Endothelial cell of umbilical vein (primary cell): ENCODE measurements at places on chromosomes 7 and 10. TPM values are rescaled to one million over a fixed set of nuclear protein-coding genes. Genes with fewer than 3 reads are reported as not detected.
A peak's percentile ranks its signal among the peaks of the same experiment; 100 is the strongest.

GRCh38 chr7:82284936-82285519 is 158.5 kb downstream of the CACNA2D1 start:
- H3K4me3 ChIP-seq: no peak overlapping the region
- no peak overlapping the region for H3K27ac ChIP-seq
- H3K4me1 ChIP-seq: peaks cover 5% of the 10 kb centered on the region
- no peaks in the 10 kb centered on the region for H3K27me3 ChIP-seq
- DNase-seq: no peak

DNA sequence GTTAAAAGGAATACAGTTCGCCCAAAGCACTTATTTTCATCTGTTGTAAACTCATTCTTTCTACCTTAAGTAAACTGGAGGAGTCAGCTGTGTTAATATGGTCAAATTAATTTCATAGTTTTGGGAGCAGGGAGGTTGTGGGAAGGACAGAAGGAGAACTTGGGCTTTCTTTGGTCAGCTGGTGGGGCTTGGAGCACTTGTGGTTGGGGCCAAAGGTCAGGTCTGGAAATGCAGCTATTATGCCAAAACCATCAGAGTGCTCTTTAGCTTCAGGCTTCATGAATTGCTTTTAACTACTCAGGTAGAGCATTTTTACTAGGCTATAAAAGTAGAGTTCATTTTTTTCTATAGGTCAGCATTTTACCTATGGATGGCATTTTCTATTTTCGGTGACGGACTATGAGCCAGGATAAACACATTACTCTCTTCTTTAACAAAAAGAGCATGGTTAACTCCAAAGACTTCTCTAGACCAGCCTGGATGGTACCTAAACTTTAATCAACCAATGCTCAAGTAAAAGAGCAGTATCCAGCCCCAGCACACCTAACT is 30.0 kb downstream of the STEAP4 start:
- H3K36me3 ChIP-seq: no peaks in the 10 kb centered on the region
- no peak overlapping the region for H3K4me3 ChIP-seq
- no peak for DNase-seq
- H3K27ac ChIP-seq: no peak overlapping the region

DNA sequence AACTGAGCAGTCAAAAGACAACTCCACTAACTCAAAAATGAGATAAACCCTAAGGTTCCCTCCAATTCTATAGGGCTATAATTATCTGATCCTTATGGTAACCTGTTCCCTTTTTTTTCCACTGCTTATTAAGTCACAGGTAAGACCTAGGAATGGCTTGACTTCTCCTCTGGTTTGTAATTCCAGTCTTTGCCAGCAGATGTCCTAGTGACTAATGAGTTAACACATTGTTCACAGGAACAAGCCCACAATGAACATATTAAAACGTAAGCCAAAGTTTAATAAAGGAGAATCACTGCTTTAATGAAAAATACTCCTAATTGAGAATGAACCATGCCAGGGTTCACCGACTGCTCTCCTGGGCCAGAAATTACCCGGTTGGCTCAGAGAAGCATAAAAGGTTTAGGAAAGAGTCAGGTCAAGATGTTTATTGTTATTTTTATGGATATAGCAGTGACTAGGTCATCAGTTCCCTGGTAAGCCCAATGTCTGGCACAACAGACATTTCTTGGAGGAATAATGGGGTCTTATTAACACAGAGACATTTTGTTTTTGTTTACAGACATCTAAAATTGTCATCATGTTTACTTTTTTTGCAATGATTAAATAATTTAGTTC is 120.1 kb downstream of the ELAPOR2 start:
- no peaks in the 10 kb centered on the region for H3K36me3 ChIP-seq
- no peak overlapping the region for H3K4me3 ChIP-seq
- peak overlapping the region; percentile 24 for H3K27ac ChIP-seq
- no peaks in the 10 kb centered on the region for H3K4me1 ChIP-seq
- peak; percentile 87 for DNase-seq
- no peaks in the 10 kb centered on the region for H3K27me3 ChIP-seq

The MACROH2A2 gene
- not detected in 2 replicates for total RNA-seq

The INPP5F gene
- total RNA-seq: 20.3 and 26.6 TPM in 2 replicates

GRCh38 chr10:89525556-89525955 is 9.8 kb downstream of the SLC16A12 start:
- no peaks in the 10 kb centered on the region for H3K4me1 ChIP-seq
- no peak overlapping the region for H3K27ac ChIP-seq
- H3K4me3 ChIP-seq: no peak overlapping the region
- DNase-seq: no peak
- H3K27me3 ChIP-seq: no peaks in the 10 kb centered on the region
- no peaks in the 10 kb centered on the region for H3K36me3 ChIP-seq

- DNase-seq: no peak
- no peak overlapping the region for H3K4me3 ChIP-seq
- H3K27ac ChIP-seq: peak overlapping the region; percentile 81
- no peaks in the 10 kb centered on the region for H3K36me3 ChIP-seq
- no peaks in the 10 kb centered on the region for H3K27me3 ChIP-seq
- peaks cover 35% of the 10 kb centered on the region for H3K4me1 ChIP-seq
Observed at GRCh38 chr10:61835946-61836887, 65.3 kb upstream of the ARID5B start.

DNA sequence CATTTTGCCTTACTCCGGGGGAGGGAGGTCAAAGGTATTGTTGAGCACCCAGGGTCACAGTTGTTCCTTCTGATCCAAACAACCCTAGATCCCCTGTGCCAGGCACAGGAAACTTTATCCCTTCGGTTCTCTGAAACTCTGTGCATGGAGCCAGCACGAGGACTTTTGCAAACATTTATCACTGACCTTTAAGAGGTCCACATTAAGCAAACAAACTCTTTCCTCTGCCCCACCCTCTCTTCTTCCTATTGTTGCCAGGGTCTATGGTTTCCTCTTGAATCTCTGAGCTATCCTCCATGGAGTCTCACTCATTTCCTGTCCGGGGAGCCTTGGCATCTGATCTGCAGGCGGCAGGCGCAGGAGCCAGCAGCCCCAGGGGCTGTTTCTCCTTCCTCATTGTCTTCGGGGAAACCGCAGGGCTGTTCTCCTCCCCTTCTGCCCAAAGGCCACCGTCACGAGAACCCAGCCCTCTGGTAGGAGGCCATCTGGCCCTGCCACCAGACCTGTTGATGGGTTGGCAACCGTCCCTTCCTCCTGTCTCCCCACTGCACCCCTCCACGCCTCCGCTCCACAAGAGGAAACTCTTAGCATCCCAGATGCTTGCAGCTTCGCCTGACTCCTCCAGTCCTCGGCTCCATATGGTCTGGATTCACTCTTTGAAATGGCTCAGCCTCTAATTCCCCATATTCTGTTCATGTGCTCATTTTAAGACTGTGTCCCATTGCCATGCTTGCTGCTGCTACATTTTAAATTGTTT is 327.3 kb upstream of the NRP1 start:
- DNase-seq: peak; percentile 54
- no peak overlapping the region for H3K4me3 ChIP-seq
- H3K27ac ChIP-seq: no peak overlapping the region

- H3K4me3 ChIP-seq: no peak overlapping the region
- peaks cover 6% of the 10 kb centered on the region for H3K36me3 ChIP-seq
- H3K27ac ChIP-seq: peak overlapping the region; percentile 65
- DNase-seq: peak; percentile 84
- H3K4me1 ChIP-seq: peaks cover 30% of the 10 kb centered on the region
Observed at GRCh38 chr7:134886353-134887057, 99.8 kb upstream of the AGBL3 start.

DNA sequence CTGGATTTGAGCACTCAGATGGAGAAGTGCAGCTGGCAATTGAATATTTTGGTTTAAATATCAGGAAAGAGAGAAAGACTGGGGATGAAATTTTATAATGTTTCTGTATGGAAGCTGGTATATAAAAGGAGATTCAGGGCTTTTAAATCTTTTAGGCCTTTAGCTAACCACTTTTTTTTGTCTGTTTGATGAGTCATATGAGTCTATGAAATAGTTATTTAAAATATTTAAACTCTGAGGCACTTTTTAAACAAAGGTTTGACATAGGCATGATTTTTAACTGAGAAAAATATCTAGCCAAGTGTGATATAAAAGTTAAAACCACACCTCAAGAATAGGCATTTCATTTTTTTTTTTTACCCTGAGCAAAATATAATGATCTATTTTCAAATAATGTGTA is 944.3 kb downstream of the GATA3 start:
- no peak overlapping the region for H3K4me3 ChIP-seq
- no peak for DNase-seq
- H3K36me3 ChIP-seq: no peaks in the 10 kb centered on the region
- H3K27me3 ChIP-seq: no peaks in the 10 kb centered on the region

DNA sequence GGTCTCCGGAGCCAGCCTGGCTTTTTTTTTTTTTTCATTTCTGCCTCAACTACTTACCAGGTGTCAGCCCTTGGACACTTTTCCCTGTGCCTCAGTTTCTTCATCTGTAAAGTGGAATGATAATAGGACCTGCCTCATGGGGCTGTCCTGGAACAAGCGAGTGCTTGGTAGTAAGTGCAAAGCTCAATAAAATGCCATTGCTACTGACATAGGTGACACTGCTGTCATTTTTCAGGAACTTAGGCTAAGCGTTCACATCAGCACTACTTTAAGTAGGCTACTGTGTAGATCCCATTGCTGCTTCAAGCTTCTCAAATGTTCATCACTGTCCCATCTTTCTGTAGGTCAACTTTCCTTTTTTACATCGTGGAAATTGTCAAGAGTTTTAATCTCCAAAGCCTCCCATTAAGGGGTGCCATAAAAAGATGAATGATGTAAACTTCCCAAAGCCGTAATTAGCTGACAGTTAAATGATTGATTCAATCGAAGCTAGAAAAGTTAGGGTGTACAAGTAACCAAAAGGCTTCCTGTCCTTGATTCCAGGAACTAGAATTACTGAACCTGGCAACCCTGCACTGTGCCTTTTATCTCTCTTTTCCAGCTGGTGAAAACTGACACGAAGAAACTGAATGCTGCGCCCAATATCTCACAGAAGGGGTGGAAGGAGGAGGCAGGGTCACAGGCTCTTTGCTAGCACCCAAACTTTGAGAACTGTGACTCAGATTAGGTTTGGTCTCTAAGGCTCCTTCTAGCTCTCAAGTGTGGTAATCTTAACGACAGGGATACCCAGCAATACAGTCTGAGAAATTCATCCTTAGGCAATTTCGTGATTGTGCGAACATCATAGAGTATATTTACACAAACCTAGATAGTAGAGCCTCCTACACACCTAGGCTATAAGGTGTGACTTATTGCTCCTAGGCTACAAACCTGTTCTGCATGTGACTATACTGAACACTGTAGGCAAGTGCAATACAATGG is 861 bp upstream of the USP6NL start:
- H3K4me3 ChIP-seq: peak overlapping the region; percentile 70
- peaks cover 32% of the 10 kb centered on the region for H3K4me1 ChIP-seq
- no peak overlapping the region for H3K27ac ChIP-seq
- no peaks in the 10 kb centered on the region for H3K27me3 ChIP-seq
- peak; percentile 55 for DNase-seq
- no peaks in the 10 kb centered on the region for H3K36me3 ChIP-seq

DNA sequence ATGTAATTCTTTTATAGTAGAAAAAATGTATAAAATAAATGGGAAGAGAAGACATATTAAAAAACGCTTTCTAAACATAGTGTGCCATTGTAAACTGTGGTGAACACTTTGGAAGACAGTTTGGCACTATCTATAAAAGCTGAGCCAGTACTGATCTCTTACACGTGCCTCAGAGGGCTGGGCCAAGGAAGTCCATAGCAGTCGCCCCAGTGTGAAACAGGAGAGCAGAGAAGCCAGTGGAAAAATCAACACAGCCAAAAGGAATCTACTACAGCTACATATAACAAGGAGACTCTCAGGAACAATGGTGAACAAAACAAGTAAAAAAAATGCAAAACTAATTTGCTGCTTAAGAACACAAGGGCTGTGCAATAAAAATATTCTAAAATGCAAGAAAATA is 20.6 kb downstream of the SEPHS1 start:
- H3K4me3 ChIP-seq: no peak overlapping the region
- no peaks in the 10 kb centered on the region for H3K27me3 ChIP-seq
- peaks cover 25% of the 10 kb centered on the region for H3K36me3 ChIP-seq
- no peaks in the 10 kb centered on the region for H3K4me1 ChIP-seq
- H3K27ac ChIP-seq: no peak overlapping the region
- DNase-seq: peak; percentile 28

- no peak overlapping the region for H3K4me3 ChIP-seq
- no peaks in the 10 kb centered on the region for H3K36me3 ChIP-seq
- no peak overlapping the region for H3K27ac ChIP-seq
- DNase-seq: no peak
- peaks cover 5% of the 10 kb centered on the region for H3K4me1 ChIP-seq
Observed at GRCh38 chr10:3816995-3817394, 32.0 kb upstream of the KLF6 start.

The DEPP1 gene
- total RNA-seq: 318 and 364 TPM in 2 replicates

GRCh38 chr10:95134490-95134889 is 59.5 kb upstream of the ACSM6 start:
- H3K27ac ChIP-seq: no peak overlapping the region
- H3K4me3 ChIP-seq: no peak overlapping the region
- DNase-seq: no peak
- no peaks in the 10 kb centered on the region for H3K36me3 ChIP-seq
- H3K27me3 ChIP-seq: no peaks in the 10 kb centered on the region
- H3K4me1 ChIP-seq: no peaks in the 10 kb centered on the region

The ANKRD61 gene
- 0.35 and 0.53 TPM in 2 replicates for total RNA-seq

The ELN gene
- total RNA-seq: 0.18 and 1.7 TPM in 2 replicates

The EBLN1 gene
- not detected in 2 replicates for total RNA-seq

DNA sequence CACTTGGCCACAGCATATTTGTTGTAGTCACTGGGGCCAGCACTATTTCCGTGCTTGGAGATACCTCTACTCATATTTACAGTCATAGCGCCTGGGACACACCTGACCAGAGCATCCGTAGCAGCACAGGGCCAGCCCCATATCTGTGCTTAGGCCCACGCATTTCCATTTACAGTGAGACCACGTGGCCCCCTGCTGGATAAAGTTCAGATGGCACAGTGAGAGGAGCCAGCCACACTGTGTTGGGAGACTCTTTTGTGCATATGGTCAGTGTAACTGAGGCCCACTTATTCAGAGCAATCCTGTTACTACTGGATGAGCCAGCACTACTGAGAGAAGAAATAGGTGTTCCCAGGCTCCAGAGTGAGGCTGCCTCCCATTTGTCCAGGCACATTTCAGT is 455.3 kb downstream of the REEP3 start:
- no peaks in the 10 kb centered on the region for H3K36me3 ChIP-seq
- no peak overlapping the region for H3K27ac ChIP-seq
- no peaks in the 10 kb centered on the region for H3K27me3 ChIP-seq
- DNase-seq: peak; percentile 39
- no peaks in the 10 kb centered on the region for H3K4me1 ChIP-seq
- H3K4me3 ChIP-seq: no peak overlapping the region

The PALD1 gene
- total RNA-seq: 62.1 and 73.3 TPM in 2 replicates

The SFTPD gene
- not detected in 2 replicates for total RNA-seq

- H3K4me1 ChIP-seq: no peaks in the 10 kb centered on the region
- H3K4me3 ChIP-seq: no peak overlapping the region
- H3K27ac ChIP-seq: no peak overlapping the region
- no peaks in the 10 kb centered on the region for H3K36me3 ChIP-seq
- no peak for DNase-seq
- peaks cover 4% of the 10 kb centered on the region for H3K27me3 ChIP-seq
Observed at GRCh38 chr7:29167721-29168120, 21.4 kb upstream of the CPVL start.

- H3K4me1 ChIP-seq: no peaks in the 10 kb centered on the region
- H3K27ac ChIP-seq: no peak overlapping the region
- no peak overlapping the region for H3K4me3 ChIP-seq
- no peaks in the 10 kb centered on the region for H3K27me3 ChIP-seq
- DNase-seq: peak; percentile 62
- no peaks in the 10 kb centered on the region for H3K36me3 ChIP-seq
Observed at GRCh38 chr7:136009488-136010079, 32.4 kb upstream of the MTPN start.

GRCh38 chr7:30238721-30239441 is 45.5 kb upstream of the ZNRF2 start:
- H3K27me3 ChIP-seq: peaks cover 3% of the 10 kb centered on the region
- no peaks in the 10 kb centered on the region for H3K36me3 ChIP-seq
- DNase-seq: peak; percentile 7

The NRG3 gene
- 3.9 and 5.6 TPM in 2 replicates for total RNA-seq
